ENCODE measurements at places on chromosomes 7 and 10.

GRCh38 chr7:17027789-17028152 lies 146.0 kb upstream of the AGR3 start:
- no peaks in the 10 kb centered on the region for H3K27me3 ChIP-seq
- DNase-seq, result no peak
- H3K4me3 ChIP-seq, result no peak overlapping the region
- H3K36me3 ChIP-seq, result no peaks in the 10 kb centered on the region
- H3K4me1 ChIP-seq, result no peaks in the 10 kb centered on the region

GRCh38 chr7:105916603-105917002 lies 40.2 kb upstream of the ATXN7L1 start:
- H3K27me3 ChIP-seq, result no peaks in the 10 kb centered on the region
- DNase-seq, result no peak
- H3K4me1 ChIP-seq, result no peaks in the 10 kb centered on the region
- H3K27ac ChIP-seq, result no peak overlapping the region

DNA sequence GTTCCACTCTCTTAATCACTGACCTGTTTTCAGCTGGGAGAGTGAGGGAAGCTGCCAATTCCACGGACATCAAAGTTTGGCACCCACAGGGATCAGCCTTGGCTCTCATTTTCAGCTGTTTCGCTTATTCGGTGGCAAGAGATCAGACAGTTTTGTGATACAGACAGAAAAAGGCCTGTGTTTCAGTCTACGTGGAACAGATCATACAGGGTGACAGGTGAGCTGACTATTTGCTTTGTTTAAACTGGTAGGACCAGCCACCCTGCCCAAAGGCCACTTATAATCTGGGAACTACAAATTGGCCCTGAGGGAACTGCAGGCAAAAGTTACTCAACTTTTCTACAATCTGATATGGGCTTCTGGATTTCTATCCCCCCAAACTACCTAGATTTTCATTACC lies 128.6 kb downstream of the ZNF467 start:
- no peaks in the 10 kb centered on the region for H3K4me1 ChIP-seq
- DNase-seq, result no peak
- no peaks in the 10 kb centered on the region for H3K27me3 ChIP-seq
- no peak overlapping the region for H3K27ac ChIP-seq

- no peaks in the 10 kb centered on the region for H3K4me1 ChIP-seq
- no peak overlapping the region for H3K4me3 ChIP-seq
- DNase-seq, result no peak
- no peaks in the 10 kb centered on the region for H3K27me3 ChIP-seq
- H3K36me3 ChIP-seq, result peaks cover 58% of the 10 kb centered on the region
Measured at GRCh38 chr7:143305423-143306070, 10.4 kb upstream of the CLCN1 start.

- H3K36me3 ChIP-seq, result no peaks in the 10 kb centered on the region
- DNase-seq, result no peak
- H3K27ac ChIP-seq, result peak overlapping the region; percentile 64
- peaks cover 23% of the 10 kb centered on the region for H3K4me1 ChIP-seq
- no peaks in the 10 kb centered on the region for H3K27me3 ChIP-seq
- no peak overlapping the region for H3K4me3 ChIP-seq
Measured at GRCh38 chr10:33506838-33507661, 172.6 kb upstream of the NRP1 start.
